PC-3 (cell line): ENCODE measurements at places on chromosomes 6 and 20.
A peak's percentile ranks its signal among the peaks of the same experiment; 100 is the strongest.

- no peak for DNase-seq
Observed at GRCh38 chr6:138430361-138431145, 26.5 kb downstream of the HEBP2 start.

- DNase-seq, result peak; percentile 42
Observed at GRCh38 chr6:105192707-105193465, 13.1 kb upstream of the POPDC3 start.

DNA sequence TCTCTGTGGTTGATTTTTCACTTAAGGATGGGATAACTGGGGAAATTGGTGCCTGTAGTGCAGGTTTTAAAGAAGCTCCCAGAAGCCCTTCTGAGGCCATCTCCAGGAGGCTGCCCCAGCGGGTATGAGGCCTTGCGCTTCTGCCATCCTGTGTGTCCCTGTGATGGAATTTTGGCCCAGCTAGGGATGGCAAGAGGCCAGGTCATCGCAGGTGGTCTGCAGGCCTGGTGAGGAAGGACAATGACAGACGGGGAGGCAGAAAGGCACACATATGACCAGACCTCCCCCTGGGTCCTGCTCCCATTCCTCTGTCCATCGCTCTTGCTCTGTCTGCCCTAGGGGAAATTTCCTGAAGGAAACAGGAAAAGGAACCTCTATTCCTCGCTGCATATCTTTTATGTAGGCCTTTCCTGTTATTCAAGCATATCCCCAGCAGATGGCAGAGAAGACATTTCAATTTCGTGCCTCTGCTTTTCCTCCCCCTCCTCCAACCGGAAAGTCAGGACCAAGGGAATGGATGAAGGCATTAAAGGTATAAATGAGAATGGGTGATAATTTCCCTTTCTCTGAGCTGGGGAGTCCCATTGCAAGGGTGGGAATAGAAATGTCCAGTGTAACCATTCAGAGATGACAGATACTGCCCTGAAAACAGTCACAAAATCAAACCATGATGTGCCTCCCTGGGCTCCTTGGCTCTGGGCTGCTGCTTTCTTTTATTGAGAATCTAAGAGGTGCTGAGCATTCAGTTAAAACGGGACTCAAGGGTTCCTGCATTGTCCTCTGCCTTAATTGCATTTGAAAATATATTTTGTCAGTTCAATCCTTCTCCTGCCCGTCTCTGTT, 17.6 kb upstream of the HLA-F start:
- peak; percentile 78 for DNase-seq

- DNase-seq, result peak; percentile 20
Observed at GRCh38 chr6:89148016-89148750, 2.3 kb downstream of the PM20D2 start.

- DNase-seq, result no peak
Observed at GRCh38 chr6:169499848-169500247, 202.0 kb downstream of the WDR27 start.

DNA sequence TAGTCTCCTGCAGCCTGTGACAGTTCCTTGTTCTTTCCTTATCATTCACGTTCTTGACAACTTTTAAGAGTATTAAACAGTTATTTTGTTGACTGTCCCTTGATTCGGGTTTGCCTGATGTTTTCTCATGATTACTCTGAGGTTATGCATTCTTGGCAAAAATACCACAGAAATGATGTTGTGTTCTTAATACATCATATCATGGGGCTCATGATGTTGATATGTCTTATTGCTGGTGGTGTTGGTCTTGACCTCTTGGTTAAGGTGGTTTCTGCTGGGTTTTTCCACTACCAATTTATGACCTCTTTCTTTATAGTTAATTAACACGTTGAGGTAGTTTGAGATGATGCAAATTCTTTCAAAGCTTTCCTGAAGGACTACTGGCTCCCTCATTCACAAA, 59.1 kb downstream of the ZHX3 start:
- DNase-seq, result no peak

GRCh38 chr20:57748601-57749130, 38.9 kb upstream of the PMEPA1 start:
- peak; percentile 97 for DNase-seq

GRCh38 chr6:8845690-8846089, 410.3 kb upstream of the SLC35B3 start:
- no peak for DNase-seq

DNA sequence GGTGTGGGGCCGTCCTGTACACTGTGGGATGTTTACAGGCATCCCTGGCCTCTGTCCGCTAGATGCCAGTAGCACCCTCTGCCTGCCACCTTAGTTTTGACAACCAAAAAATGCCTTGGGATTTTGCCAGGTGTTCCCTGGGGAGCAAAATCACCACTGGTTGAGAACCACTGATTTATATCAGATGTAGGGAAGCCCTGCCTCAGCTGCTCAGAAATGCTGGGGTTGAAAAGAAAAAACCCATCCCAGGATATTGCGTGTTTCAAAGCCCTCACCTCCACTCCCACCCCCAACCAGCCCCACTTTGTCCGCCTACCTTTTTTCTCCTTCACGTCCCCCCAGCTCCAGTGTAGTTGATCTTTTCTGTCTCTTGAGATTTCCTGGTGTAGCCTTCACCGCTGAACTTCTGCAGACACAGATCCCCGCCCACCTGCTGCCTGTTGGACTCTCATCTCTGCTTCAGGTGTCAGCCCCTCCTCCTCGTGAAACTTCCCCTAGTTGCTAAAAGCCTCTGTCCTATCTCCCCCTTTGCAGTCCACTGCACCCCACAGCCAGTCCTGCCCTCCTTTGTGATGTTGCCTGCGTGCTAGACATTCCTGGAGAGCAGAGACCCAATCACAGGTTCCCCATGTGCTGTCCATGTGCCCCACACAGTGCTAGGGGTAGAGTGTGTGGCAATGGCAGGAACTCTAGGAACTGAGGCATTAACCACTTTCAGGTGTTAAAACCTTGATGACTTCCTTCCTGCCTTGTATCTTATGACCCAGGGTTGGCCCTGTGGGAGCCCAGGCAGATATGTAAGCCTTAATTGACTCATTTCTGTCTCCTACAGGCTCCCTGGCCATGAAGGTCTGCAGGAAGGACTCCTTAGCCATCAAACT, 98.9 kb downstream of the TBC1D7 start:
- DNase-seq, result peak; percentile 65

DNA sequence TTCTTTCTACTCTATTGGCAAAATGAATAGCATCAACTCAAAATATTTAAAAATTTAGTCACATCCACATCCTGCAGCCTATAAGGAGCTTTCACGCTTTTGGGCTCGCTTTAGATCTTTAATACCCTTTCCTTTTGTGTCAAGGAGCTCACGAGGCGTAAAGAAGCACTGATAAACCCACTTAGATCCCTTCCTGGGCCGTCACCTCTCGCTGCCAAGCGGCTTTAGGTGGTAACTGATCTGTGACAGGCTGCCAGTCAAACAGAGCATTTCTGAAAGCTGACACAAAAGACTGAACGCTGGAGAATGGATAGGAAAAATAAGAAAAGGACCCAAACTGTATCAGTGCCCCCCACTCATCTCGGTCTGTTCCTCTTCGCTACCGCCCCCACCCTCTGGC, 385.7 kb upstream of the MMS22L start:
- no peak for DNase-seq

DNA sequence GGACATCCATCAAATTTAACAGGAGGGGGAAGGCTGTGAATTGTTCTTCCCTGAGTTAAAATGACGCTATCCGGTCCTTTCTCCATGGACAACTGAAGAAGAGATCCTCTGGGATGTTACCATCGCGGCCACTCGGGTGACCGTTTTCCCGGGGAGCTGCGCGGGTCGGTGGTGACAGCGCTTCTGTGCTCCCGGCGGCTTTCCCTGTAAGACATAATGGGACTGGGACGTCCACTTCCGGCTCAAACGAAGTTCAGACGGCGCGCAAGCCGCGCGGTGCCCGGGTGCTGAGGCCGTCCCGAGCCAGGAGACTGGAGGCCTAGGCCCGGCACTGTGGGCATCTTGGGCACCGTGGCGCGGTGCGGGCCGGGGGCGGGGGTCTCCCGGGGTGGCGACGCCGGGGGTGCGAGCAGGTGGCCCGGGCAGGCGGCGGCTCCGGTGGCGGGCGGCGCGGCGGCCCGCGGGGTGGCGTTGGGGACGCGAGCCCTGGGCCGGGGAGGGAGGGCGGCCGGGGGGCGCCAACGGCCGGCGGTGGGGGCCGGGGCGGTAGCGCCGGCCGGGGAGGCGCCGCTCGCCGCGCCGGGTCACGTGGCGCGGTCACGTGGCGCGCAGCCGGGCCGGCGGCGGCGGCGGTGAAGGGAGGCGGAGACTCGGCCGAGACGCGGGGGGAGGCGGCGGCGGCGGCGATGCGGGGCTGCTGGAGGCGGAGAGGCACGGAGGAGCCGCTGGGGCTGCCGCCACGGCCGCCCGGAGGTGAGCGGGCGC, 63.6 kb downstream of the GTF2H5 start:
- peak; percentile 60 for DNase-seq

- DNase-seq, result no peak
Observed at GRCh38 chr6:30619561-30619960, 1.9 kb downstream of the MRPS18B start.

DNA sequence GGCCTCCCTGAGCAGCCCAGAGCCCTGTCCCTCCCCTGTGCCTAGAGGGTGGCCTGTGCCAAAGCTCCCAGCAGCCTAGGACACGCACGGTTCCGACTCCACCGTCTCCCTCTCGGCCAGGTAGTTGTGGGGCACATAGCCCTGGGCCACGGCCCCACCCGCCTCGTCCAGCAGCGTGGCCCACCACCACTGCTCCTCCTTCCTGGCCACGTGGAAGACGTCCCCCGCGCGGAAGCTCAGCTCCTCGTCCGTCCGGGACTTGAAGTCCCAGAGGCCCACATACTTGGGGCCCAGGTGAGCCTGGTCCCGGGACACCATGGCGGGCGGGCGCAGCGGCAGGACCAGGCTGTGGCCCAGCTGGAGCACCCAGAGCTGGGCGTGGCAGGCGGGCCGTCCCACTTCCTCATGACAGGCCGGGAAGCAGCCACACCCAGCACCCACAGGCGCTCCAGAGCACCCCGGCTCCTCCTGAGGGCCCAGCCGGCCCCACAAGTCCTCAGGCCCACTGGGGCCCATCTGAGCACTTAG, at the start of gene PTK6:
Gene PTK6 (minus strand): TSS at position 380 of the 528 bp plus-strand sequence. CDS start 62 bp downstream, at position 318.
- DNase-seq, result peak; percentile 75
